ENCODE measurements at places on chromosomes 1 and 21.

GRCh38 chr1:106600626-106601025 is 455.8 kb upstream of the PRMT6 start:
- no peak for DNase-seq

DNA sequence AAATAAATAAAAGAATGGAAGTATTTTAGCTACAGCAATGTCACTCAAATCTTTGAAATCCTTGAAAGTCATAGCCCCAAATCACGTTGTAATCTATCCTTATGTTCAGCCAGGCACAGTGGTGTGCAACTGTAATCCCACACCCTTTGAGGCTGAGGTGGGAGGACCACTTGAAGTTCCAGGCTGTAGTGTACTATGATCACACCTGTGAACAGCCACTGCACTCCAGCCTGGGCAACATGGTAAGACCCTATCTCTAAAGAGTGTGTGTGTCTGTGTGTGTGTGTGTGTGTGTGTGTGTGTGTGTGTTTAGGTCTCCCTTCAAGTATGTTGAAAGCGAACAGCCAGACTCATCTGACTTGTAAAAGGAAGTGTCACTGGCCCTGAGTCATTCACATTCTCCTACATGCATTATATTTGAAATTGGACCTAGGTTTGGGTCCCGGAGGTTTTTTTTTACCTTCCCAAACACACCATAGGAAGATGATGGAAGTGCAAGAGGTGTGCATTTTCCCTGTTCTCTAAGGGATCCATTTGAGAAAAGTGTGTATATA is 50.1 kb downstream of the ZNF281 start:
- DNase-seq = no peak

DNA sequence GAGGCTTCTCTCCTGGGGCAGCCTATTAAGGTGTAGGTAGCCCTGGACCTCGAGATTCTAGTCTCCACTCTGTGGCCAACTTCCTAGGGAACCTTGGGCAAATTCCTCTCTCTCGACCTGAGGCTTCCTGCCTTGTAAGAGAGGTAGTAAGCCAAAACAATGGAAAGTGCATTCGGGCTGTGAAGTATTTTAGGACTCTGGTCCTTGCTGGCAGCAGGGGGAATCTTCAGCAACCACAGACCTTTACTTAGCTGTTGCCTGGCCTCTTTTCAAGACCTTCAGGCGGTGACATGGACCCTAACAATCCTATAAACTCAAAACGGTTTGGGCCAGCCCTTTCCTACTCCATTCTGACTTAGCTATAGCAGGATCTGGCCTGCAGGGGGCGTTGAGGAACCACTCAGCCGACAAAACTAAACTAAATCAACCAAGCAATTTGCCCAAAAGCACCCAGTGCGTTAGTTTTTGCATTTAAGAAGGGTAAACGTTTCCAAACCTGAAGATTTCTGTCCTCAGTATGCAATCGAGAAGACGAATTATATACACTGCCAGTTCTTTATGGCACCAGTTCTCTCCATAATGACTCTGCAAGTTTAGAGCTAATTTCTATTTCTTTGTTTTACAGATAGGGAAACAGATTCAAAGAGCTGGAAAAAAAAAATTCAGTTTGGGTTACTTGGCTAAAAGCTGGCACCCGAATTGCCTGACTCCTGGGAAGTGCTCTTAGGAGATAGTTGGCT is 10.9 kb upstream of the SESN2 start:
- peak; percentile 63 for DNase-seq

DNA sequence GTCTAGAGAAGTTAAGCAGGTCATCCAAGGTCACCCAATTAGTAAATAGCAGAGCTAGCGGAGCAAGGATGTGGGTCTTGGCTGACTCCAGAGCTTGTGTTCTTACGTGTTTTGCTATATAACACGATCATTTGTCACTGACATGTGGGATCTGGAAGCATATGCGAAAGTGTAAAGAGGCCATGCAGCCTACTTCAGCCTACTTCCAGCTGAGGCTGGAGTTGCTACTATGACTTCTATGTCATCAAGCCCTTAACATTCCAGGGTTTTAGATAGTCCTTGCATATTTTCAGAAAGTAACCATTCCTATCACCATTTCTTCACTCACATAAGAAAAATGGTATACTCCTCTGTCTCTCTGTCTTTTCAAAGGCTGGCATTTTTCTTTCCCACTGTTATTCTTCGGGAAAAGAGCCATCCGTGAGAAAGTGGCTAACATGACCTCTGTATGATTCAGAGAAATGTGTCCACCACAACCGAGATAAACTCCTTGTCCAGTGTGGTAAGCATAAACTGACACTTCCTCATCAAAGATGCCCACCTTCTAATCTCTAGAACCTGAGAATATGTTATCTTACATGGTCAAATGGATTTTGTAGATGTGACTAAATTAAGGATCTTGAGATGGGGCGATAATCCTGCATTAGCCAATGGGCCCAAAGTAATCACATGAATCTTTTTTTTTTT is 24.0 kb upstream of the ABL2 start:
- DNase-seq = no peak

DNA sequence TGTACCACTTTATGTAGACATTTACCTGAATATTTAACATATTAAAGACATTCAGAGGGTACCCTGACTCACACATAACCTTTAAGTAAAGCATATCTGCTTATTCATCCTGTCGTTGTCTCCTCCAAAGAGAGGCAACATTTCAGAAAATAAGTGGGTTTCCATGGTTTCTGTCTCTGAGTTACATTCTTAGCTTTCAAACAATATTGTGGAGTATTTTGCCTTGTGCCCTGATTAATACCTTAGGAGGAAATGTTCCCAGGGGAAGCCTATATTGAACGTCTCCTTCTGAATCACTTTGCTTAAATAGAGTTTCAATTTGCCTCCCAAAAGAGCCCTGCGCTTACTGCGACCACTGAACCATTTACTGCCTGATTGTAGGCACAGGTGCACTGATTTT is 26.1 kb downstream of the PALMD start:
- DNase-seq = no peak

- DNase-seq = no peak
Measured at GRCh38 chr1:167197692-167198091, 23.0 kb upstream of the POU2F1 start.

- DNase-seq = no peak
Measured at GRCh38 chr1:202305168-202305567, 36.6 kb downstream of the UBE2T start.
